ENCODE measurements at places on chromosomes 6 and 20. TPM values are rescaled to one million over a fixed set of nuclear protein-coding genes. Genes with fewer than 3 reads are reported as not detected.
A peak's percentile ranks its signal among the peaks of the same experiment; 100 is the strongest.

ISM1 gene
- not detected for total RNA-seq

DNA sequence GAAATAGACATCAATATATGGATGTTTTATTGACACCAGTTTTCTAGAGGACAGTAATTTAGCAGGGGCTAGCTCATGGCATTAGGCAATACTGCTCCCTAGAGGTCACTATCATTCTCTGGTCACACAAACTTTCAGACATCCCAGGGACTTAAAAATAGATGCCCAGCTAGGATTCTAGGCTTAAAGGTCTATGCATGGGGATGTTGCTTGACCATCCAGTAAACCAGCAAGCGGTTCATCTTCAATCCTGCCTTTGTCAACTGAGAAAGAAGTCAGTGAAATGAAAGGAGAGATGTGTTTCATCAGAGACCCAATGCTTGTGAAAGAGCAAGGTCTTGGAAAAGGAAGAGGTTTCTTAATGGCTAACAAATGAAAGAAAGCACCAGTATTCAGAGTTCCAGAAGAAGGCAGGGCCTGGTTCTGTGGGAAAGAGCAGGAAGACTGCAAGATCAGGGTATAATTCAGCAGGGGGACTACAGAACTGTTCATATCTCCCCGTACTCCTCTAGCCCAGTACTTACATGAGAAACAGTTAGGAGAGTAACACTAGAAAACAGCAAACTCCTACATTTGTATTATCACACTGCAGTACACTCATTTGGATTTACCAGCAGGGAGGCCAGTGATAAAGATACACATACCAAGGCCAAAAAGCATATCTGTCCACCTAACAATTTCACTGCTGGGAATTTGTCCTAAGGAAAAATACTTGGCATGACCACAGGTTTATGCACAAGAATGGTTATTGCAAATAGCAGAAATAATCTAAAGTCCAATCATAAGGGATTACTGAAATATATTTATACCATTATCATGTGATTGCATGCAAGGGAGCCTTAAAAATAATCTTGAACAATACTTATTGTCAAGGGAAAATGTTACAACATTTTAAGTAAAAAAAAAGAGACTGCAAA is 151.4 kb upstream of the LAMA2 start:
- H3K4me1 ChIP-seq: no peaks in the 10 kb centered on the region
- no peaks in the 10 kb centered on the region for H3K27me3 ChIP-seq
- H3K36me3 ChIP-seq: no peaks in the 10 kb centered on the region
- H3K4me3 ChIP-seq: no peak overlapping the region

DNA sequence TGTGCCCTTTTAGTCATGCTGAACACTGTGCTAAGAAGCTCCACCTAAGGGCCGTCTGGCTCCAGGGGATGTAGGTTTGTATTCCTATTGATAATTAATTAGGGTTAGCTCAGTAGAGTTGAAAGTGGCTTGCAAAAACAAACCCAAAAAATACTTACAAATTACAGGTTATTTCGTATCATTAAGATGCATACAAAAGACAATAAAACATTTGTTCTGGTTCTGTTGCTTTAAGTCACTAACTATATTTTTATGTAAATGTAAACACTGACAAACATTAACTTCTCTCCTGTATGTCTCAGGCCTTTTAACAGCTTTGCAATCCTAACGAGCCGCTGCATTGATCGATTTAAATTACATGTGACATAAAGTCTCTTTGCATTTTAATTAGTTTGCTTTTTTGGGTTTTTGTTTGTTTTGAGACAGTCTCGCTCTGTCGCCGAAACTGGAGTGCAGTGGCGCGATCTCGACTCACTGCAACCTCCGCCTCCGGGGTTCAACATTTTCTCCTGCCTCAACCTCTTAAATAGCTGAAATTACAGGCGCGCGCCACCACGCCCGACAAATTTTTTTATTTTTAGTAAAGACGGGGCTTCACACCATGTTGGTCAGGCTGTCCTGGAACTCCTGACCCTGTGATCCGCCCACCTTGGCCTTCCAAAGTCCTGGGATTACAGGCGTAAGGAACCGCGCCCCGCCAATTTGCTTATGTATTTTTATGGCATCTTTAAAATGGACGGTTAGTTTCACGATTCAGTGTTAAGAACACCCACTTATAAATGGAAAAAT is 110.9 kb downstream of the HFE start:
- DNase-seq: peak; percentile 27
- peak overlapping the region; percentile 55 for H3K4me3 ChIP-seq
- H3K4me1 ChIP-seq: no peaks in the 10 kb centered on the region
- H3K27ac ChIP-seq: peak overlapping the region; percentile 81

DNA sequence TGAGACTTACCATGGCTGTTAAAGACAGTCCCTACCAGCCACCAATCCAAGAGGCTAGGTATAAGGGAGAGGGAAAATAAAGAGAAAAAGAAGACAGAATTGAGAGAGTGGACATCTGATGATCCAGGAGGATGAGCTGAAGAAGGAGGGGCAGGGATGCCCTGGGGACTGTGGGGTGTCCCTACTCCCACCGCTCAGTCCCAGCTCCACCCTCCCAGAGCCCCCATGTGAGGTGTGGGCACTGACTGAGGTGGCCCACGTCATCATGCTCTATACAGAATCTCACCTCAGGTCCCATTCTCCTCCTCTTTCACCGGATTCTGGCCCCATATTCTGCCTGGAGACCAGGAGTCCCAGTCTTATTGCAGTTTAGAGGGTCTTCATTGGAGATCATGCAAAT is 135.7 kb downstream of the KLHL32 start:
- no peaks in the 10 kb centered on the region for H3K4me1 ChIP-seq
- H3K27me3 ChIP-seq: peaks cover 6% of the 10 kb centered on the region
- no peak overlapping the region for H3K4me3 ChIP-seq
- no peak overlapping the region for H3K27ac ChIP-seq
- DNase-seq: no peak

- H3K27me3 ChIP-seq: no peaks in the 10 kb centered on the region
- H3K4me3 ChIP-seq: no peak overlapping the region
- H3K4me1 ChIP-seq: peaks cover 22% of the 10 kb centered on the region
- H3K27ac ChIP-seq: peak overlapping the region; percentile 95
- no peaks in the 10 kb centered on the region for H3K36me3 ChIP-seq
Observed at GRCh38 chr6:22146931-22147701, 149.7 kb downstream of the PRL start.
